ENCODE measurements at places on chromosomes 5 and 9.

GRCh38 chr5:43044181-43044914 is 4.2 kb upstream of the ANXA2R start:
- DNase-seq = no peak

- no peak for DNase-seq
Observed at GRCh38 chr9:13266167-13266566, 13.3 kb downstream of the MPDZ start.

DNA sequence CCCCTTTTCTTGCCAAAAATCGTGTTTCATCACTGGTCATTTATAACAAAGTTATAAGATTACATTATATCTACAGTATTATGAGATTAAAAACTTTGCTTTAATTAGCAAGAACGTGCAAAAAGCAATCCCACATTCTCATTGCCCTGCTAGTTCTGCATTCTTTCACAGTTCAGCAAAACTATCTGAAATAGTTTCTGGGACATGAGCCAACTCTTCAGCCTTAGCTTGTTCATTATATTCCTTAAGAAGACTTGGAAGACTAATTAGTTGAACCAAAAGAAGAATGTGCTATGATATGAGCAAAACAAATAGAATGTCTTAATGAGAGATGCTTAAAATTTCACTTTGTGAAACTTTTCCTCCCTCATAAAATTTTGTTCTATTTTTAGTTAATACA is 76.7 kb downstream of the ITGA1 start:
- no peak for DNase-seq

GRCh38 chr5:1507961-1508658 is 15.7 kb downstream of the LPCAT1 start:
- no peak for DNase-seq

- DNase-seq = no peak
Observed at GRCh38 chr5:137632716-137633115, 103.2 kb downstream of the KLHL3 start.

DNA sequence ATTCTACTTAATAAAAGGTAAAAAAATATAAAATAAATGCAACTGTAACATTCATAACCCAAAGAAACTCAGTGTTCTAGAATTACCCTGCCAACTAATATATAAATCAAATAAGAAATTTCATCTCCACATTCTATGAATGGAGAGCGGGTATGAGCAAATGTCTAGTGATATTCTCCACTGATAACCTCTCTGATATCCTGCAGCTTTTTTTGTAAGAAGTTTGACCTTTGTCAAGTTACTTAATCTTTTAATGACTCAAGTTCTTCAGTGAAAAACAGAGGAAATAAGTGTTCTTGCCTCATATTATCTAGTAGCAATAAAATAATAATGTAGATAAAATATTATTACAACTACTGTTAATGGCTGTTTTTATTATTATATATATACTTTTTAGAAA is 1275.6 kb upstream of the CDH9 start:
- no peak for DNase-seq

GRCh38 chr9:7320841-7321240 is 478.7 kb downstream of the DMAC1 start:
- no peak for DNase-seq

DNA sequence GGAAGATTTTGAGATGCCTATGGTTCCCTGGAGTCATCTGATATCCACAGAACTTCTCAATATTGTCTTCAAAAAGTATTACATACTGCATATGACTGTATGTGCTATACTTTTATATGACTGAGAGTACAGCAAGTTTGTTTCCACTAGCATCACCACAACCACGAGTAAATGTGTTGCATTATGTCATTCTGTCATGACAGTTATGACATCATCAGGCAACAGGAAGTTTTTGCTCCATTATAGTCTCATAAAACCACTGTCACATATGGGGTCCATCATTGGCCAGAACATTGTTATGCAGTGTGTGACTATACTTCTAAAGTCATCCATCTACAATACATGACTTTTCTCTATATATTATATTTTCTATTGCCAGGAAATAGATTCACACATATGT is 831.7 kb downstream of the SEMA5A start:
- no peak for DNase-seq

GRCh38 chr9:12702160-12702758 is 9.1 kb downstream of the TYRP1 start:
- DNase-seq = no peak

DNA sequence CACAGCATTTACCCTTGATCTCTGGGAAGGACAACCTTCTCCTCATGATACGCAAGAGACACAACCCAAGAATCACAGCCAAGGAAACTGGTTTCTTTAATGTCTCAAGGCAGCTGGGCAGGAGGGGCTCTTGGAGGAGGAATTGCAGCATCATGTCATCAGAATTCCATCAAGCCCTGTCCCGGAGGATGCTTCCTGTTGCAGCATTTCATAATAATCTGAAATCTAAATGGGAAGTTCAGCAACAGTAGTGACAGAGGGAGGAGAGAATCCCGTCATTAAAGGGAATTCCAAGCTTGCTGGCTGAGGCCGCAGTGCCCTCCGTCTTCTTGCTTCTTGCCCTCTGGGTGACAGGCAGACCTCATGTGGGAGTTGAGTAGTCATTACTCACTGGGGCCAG is 192.7 kb downstream of the TENT4A start:
- DNase-seq = no peak

DNA sequence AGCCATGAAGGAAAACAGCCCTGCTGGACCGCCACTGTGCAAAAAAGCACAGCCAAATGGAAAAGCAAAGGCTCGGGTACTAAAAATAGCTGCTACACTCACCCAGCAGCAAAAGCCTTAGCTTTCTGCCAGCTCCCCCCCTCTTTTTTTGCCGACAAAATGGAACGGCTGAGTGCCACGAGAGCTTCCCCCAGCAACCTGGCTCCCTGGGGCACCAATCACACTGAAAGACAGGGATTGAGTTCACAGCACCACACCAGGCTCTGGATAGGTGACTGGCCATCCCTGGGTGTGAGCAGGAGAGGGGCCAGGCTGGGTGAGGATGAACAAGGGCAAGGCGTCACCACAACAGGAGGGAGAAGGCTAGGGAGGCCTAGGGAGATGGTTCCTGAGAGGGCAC is 66.7 kb downstream of the SIL1 start:
- DNase-seq = no peak

- DNase-seq = no peak
Observed at GRCh38 chr5:170913573-170913972, 51.8 kb downstream of the RANBP17 start.

- no peak for DNase-seq
Observed at GRCh38 chr5:77987331-77987730, 211.2 kb upstream of the TBCA start.

Data from GM20000 (cell line).